ENCODE measurements at places on chromosomes 7 and 10.
A peak's percentile ranks its signal among the peaks of the same experiment; 100 is the strongest.

GRCh38 chr7:28732071-28732869 is 225.9 kb downstream of the TRIL start:
- peak; percentile 84 for DNase-seq

DNA sequence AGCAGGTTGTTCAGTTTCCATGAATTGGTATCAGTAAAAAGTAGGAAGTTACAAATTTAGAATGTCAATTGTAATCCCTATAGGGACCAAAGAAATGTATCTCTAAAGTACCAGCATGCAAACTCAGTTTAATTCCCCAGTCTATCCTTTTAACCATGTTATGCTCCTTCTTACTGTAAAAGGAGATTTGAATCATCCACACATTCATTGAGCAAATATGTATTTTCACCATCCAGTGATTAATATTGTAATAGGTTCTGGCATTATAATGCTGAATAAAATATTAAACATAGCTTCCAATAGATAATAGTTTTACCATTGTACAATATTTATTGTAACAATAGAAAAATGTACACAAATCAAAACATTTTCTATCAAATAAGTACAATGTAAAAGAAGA is 228.2 kb upstream of the SEMA3A start:
- DNase-seq = no peak

DNA sequence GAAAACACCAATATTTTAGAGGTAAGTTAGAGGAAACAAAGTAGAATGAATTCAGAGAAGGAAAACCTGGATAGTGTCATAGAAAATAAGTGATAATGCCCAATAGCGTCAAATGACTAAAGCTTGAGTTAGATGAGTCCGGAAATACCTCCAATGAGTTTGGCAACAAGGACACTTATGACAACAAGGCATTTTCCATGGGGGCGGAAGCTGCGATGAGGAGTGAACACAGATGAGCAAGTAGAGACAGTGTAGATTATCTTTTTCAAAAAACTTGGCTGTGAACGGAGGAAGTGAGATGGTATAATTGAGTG is 383 bp upstream of the R3HCC1L start:
- no peak for DNase-seq

DNA sequence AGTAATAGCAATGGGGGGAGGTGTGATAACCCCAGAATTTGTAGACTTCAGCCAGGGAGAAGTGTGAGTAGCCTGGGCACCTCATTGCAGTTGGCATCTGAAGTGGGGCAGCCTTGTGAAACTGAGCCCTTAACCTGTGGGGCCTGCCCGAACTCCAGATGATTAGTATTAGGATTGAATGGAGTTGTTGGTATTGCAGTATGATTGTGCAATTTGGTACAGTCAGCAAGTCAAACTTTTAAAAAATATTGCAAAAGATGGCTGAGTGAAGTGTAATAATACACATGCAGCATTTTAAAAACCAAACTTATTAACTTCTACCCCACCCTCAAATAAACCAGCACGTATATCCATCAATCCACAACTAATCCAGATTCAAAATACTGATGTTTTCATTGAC is 9.3 kb downstream of the RBM33 start:
- DNase-seq = no peak

DNA sequence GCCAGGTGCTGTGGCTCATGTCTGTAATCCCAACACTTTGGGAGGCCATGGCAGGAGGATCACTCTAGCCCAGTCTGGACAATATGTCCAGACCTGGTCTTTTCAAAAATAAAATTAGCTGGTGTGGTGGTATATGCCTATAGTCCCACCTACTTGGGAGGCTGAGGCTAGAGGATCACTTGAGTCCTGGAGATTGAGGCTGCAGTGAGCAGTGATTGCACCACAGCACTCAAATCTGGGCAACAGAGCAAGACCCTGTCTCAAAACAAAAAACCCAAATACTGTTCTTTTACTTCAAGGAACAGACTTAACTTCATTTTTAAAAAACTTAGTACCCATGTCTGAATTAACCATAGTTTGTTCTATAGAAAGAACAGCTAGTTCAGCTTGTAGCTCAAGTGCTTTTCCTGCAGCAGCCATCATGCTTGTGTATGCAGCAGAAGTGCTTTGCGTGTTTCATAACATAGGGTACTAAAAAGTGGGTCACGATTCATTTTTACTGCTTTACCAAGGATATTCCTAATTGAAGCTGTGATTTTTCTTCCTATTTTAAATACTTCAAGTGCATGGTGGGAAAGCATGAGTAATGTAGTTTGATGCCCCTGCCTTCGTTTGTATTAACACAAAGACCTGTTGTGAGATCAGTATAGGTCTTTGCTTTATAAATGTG is 5.9 kb downstream of the EIF4H start:
- no peak for DNase-seq

DNA sequence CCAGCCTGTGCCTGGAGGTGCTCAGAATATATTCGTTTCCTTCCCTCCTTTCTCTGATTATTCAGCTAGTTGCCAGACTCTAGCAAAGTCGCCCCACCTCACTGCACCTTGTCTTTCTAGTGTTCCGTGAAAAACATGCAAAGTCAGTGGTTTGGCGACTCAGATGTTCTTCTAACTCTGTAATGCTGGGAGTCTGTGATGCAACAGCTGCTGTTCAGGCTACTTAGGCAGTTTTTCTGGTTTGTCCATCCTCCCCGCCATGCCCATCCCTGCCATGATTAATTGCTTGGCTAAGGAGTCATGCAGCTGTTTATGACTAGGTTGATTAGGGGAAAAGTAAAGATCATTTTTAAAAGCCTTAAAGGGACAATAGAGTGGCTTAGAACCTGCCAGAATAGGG is 99.4 kb downstream of the MTPN start:
- DNase-seq = peak; percentile 32

- no peak for DNase-seq
Measured at GRCh38 chr10:61318429-61318828, 134.8 kb downstream of the TMEM26 start.

DNA sequence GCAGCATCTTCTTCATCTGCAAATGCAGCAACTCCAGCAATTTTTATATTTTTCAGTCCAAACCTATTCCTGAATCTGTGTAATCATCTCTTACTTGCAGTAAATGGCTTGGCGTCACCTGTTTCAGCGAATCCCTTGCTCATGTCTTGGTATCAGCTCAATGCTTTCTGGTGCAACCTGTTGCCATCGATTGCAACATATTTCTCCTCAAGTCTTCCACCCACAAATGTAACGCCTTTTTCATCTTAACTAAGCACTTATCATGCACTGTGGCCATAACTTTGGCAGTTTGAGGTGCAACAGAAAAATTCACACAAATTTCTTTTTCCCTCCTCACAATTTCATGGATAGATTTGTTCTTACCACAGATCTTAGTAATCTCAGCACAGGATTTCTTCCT is 168.3 kb downstream of the HERPUD2 start:
- no peak for DNase-seq

DNA sequence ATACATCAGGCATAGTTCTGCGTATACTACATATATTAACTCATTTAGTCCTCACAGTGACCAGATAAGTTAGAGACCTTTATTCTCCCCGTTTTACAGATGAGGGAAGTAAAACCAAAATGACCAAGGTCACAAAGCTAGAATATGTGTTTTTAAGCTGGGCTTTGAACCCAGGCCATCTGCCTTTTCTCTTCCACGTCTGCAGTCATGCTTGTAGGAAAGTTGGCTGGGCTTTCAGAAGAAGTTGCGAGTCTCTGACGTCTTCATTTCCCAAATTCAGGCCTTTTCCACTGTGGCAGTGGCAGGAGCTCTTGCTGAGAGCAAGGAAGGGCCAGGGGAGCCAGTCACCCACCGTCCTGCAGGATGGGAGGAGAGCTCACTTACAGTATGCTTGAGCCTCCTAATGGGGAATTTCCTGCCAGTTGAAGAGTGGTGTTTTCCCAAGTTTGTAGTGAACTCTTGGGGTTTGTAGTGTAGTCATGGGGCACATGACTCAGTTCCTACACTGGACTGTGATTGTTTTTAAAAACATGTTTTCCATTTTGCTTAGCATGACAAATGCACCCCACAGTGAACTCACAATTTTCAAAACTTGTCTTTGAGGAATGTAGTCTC is 34.2 kb downstream of the CYP17A1 start:
- DNase-seq = peak; percentile 71

- no peak for DNase-seq
Measured at GRCh38 chr7:139626817-139627216, 103.3 kb downstream of the CLEC2L start.

GRCh38 chr7:116234517-116235200 is 24.3 kb downstream of the TES start:
- DNase-seq = no peak

- no peak for DNase-seq
Measured at GRCh38 chr10:113709221-113709838, 29.6 kb downstream of the CASP7 start.

- DNase-seq = no peak
Measured at GRCh38 chr10:114811862-114812261, 9.7 kb upstream of the FHIP2A start.

GRCh38 chr10:74967911-74968666 is 141.7 kb downstream of the KAT6B start:
- DNase-seq = no peak

DNA sequence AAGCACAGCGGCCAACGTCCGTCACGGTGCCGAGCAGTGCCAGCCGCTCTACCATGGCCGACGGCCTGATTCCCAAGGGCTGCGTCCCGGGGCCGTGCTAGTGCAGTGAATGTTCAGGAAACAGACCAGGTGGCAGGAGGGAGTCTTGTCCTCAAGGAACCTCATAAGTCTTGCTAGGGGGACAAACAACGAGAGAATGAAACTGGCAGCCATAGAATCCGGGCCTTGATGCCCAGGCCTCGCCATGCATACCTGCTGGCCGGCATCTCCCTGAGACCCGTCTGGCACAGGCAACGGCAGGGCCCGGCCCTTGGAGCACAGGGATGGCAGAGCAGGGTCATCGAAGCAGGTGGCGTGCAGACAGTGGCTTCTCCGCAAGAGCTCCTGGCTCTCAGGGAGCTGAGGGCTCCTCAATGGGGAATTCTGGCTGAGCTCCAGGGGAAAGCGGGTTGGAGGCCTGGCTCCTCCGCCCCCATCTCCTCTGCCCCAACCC is 58.8 kb downstream of the DIP2C start:
- no peak for DNase-seq

DNA sequence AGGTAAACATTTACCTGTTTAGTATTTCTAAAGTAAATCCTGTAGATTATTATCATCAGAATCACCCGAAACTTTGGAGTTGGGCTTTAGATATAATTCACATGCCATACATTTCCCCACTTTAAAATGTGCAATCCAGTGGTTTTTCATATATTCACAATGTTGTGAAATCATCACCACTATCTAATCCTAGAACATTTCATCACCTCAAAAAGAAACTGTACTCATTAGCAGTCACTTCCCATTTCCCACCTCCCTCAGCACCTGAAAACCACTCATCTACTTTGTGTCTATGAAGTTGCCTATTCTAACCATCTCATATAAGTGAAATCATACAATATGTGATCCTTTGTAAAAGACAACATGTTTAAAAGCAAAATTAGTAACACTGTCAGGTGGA is 182.6 kb downstream of the FZD1 start:
- no peak for DNase-seq

DNA sequence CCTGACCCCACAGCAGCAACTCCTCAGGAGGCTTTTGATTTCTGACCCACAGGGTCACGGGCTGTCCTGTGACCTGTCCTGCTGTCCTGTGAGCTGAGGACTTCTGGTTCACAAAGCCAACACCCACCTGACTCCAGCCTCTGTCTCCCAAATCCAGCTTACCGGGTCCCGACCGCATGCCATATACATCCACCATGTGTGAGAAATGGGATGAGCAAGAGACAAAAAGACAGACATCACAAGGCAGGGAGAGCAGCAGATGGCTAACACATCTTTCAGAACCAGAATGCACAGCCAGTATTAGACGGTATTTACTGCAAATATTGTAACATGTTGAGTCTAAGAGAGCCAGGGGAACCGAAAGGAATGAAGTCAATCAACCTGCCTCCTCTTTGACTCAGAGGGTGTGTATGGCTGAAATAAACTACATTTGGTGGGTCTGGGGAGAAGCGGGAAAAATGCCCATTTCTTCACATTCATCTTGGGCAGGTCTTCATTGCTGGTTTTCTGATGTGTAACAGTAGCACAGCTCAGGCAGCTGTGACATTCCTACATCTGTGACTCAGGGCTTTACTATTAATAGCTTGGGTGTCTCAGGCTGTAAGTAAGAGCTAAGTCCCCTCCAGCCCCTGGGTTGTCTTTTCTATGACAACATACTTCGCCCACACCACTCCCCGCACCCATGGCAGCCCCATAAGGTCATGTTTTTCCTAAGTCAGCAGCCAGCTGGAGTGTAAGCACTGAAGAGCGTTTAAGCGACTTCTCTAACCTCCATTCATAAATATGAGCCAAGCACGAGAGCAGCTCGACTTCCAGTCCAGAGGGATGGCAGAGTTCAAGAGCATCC is 25.0 kb downstream of the ABLIM1 start:
- DNase-seq = peak; percentile 85

DNA sequence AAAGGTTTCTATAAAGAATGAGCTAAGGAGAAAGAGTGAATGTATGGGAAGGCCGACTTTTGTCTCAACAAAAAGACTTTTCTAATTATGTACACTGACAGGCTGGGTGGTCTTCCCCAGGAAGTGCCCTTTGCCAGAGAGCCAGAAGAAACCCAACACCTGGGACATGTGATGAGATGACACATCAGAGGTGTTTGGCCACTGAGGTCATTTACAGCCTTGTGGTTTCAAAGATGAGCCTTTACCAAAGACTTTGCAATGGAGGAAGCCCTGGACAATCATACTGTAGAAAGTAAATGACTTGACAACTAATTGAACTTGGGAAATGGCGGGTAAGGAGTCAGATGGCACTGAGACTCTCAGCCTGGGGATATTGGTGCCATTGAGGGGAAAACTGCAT is 3.4 kb upstream of the NRG3 start:
- DNase-seq = no peak

DNA sequence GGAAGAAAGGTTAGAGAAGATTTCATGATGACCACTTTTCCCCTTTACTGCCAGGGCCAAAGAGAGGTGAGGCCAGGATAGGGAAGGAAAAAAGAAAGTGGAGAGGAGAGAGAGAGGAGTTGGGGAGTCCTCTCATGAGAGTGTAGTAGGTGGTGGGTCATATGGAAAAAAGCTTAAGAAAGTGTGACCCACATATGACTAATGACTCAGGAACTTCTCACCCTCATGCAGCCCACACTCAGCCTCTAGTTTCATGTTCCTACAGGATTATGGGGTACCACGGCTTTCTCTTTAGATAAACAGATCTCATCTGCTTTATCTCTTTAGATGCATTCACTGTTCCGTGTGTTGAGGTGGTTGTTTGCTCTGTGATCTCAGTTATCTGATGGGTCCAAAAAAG is 462.5 kb upstream of the IGFBP3 start:
- DNase-seq = no peak

- peak; percentile 93 for DNase-seq
Measured at GRCh38 chr7:143380260-143380645, 892 bp upstream of the ZYX start.
